ENCODE measurements at places on chromosomes 3 and 15.

DNA sequence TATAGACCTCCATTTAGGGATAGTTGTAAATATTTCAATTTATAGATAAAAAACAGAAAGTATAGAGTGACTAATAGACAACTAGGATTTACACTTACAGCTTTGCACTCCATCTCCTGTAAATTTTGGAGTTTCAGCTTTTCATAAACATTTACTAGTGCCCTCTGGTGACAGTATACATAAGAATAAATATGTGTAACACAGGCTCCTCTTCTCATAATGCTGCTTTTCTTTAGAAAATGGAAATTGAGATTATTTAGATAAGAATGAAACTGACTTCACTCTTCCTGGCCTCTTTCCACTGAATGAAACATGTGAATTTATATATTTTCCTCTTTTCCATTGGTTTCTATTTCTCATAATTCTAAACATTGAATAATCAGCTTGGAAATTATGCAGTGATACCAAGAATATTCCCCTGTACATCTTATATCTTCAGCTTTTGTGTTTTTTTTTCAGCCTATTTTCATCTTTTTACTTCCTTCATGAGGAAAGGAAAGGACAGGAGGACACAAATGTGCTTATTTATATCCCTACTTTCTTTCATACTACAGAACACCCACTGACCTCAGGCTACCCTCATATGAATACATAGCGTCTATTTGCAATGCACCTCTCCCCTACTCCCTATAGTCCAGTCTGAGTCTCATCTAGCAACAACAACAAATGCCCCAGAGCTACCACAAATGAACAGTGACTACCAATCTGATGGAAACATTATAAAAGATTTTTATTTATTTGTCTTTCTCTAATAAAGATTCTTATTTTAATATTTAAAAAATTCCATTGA, 103.1 kb upstream of the CCDC39 start:
- no peak for DNase-seq

DNA sequence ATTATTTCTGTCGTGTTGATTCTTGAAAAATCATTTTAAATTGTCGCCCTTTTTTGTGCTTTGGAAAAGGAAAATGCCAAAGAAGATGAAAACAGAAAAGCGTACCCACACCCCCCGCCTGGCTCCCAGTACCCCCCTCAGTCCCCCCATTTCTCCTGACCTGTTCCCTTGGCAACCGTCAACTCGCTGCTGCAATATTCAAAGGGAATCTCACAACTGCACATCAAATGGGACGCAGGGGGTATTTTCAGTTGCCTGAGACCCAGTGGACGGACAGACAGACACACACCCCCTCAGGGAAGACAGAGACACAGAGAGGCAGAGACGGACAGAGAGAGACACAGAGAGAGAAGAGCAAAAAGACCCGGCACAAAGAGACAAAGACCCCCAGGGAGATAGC, 83.5 kb upstream of the PRR20G start:
- no peak for DNase-seq

DNA sequence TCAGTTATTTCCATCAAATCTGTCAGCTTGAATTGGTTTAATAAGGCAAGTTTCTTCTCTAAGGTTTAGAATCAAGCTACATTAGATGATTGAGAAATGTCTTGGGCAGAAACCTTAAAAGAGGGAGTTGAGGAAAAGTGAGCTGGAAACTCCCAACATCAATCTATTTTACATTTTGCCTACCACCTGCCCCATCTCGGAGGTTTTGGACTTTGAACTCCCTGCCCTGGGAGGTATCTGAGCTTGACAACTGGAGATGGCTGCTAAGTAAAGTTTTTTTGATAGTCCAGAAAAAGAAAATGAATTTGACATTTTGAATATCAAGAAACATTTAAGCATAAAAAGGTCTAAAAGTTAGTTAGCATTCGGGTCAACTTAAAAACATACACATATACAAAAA, 234.2 kb downstream of the NFKBIZ start:
- DNase-seq: no peak

DNA sequence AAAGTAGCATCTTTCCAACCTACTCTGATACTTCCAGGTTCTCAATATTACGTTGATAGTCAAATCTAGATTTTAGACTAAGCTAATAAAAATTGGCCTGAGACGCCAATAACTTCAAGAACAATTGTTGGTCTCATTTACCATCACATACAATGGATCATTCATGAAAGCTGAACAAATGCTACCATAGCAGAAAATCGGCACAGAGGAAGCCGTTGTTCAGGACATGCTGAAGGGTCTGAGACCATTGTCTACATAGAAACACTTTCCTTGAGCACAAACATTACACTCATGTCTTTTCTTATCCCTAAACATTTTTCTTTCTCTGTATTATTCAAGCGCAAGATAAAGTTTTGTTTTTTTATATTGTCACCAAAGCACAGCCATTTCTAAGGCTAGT, 37.2 kb upstream of the FHIT start:
- DNase-seq: no peak

DNA sequence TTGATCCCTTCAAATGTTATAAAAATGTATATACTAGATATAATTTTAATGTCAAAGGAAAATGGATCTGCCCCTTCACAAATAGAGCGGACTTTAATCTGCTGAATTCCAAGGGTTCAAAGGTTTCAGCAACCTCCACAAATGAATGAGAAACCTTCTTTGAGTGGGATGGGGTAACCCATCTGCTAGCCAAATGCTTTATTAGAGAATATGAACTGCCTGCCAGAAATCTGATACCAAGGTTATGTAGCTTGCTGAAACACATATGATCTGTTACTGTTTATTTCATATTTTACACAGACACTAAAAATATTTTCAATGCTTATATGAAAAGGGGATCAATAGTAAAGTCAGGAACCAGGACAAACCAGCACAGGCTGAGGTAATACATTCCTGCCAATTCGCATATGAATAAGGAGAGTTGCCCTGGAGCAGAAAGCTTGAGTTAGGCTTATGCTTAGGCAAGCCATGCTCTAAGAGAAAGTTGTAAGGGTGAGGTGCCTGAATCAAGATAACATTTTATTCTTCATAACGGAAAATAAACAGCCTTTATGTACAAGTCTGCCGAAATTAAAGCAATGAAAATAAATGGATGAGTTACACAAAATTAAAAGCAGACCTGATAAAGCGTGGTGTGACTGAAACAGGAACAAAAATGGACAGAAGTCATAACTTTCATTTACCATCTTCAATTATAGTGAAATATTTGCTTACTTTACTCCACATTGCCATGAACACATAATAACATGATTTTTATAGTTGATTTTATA, 26.5 kb downstream of the PLOD2 start:
- DNase-seq: no peak

DNA sequence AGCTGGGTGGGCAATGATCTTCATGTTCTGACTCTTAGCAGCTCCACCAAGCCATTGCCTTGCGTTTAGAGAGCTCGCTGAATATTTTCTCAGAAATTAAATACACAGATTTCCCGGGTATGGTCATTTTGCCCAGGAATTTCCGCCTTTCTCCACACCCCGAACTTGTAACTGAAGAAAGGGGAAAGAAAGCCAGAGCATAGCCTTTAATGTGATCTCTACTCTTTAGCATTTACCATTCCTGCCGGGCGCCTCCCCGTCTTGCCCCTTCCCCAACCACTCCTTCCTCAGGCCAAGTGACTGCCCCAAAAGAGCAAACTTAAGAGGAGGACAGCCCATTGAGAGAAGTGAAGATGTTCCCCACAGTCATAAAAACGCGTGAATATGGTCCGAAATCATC, 53.1 kb downstream of the LMCD1 start:
- DNase-seq: no peak

GRCh38 chr15:82140886-82141285, 95.1 kb upstream of the MEX3B start:
- no peak for DNase-seq

- DNase-seq: no peak
These were observed 991 bp upstream of the HIGD1A start for GRCh38 chr3:42805141-42805821.

GRCh38 chr15:64099379-64099778, 3.6 kb downstream of the SNX1 start:
- no peak for DNase-seq

DNA sequence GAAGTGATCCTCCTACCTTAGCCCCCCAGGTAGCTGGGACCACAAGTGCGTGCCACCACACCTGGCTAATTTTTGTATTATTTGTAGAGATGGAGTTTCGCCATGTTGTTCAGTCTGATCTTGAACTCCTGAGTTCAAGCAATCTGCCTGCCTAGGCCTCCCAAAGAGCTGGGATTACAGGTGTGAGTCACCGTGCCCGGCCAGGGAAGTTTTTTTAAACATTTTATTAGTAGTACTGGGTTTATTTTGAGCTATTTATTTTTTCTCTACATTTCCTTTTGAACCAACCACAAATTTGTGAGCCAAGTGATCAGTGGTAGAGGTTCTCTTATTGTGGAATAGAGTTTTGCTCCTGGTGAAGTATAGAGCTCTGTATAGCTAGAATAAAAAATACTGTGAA, 33.7 kb downstream of the ARMC8 start:
- DNase-seq: no peak

- no peak for DNase-seq
These were observed 161.3 kb downstream of the ABHD5 start for GRCh38 chr3:43852066-43852465.

GRCh38 chr3:63654211-63654610, 1.7 kb downstream of the SNTN start:
- no peak for DNase-seq

DNA sequence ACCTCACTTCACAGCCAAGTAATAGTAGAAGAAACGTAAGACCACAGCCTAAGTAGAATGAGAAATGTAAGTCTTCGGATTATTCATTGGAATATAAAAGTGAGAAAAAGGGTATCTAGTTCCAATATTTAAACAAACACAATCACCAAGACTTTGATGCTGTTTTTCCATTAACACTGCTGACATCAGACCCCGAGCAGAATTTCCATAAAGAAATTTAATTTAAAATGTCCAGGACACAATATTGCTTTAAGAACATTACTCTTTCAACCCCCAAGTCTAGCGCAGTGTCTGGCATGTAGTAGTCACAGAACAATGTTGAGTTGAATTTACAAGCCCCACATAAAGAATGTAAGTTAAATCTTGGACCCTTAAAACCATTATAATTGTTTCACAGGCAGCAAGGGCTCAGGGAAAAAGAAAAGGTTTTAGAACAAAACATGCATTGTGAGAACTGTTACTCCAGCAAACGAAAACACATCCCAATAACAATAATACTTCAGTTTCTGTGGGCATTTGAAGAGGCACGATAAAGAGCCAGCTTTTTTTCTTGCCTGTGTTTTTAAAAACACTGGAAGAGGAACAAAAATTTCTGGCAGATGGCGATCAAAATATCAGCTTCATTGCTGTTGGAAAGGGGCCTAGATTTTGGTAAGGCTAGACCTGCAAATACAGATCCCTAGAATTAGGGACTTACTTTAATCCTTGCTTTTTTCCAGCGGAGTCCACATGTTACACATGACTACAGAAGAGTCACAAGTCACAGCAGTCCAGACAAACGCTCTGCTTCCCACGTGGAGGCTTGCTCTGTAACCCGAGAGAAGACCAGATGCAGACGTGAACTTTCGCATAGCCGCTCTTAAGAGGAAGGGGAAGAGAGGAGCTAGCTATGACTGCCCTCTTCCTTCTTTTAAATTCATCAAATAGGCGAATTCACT, 77.9 kb upstream of the IGSF10 start:
- DNase-seq: no peak

DNA sequence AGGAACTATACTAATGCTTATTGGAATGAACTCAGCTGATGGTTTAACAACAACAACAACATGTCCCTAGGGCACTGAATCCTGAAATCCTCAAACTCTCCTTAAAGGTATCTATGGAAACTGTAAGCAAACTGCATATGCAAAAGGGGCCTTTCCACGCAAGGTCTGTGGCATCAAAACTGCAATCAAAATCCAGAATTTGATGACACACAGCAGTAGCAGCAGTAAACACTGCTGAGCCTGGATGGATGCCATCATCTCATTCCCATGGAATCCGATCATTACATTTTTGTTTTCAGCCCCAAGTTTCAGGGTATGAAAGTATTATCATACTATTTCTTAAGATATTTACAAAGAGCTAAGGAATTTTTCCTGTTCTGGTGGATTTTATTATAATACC, 399.7 kb downstream of the VPS13C start:
- no peak for DNase-seq

GRCh38 chr3:121531269-121531668, 14.5 kb downstream of the POLQ start:
- no peak for DNase-seq

DNA sequence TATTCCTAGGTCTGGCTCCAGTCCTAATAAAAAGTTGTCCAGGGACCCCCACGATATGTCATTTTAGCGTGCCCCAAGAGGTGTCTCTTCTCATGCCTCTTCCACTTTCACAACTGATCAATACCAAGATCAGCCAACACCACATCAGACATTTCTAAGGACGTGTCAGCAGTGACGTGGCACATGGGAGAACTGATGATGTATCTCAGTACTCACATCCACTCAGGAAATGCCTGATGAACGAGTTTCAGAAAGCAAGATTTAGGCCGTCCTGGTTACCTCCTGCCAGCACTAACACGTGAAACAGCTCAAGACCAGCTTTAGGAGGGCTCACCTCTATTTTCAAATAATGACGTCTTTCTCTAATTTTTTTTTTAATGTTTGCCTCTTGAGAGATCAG, 19.6 kb downstream of the VGLL4 start:
- DNase-seq: peak; percentile 64

DNA sequence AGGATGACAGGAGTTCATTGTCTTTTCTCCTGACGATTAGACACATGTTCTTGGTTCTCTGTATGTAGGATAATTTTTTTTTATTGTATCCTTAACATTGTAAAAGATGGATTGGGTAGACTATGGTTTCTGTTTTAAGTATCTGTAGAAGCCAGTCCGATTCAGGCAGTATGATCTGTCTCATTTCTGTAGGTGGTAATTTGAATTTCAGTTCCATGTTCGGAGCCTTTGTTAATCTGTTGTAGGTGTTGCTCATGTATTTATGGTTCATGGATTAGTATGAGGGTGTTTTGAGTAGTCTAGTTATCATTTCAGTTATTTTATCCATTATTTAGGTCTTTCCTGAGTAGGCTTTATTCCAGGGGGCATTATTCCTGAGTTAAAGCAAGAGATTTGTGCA, 32.4 kb upstream of the MME start:
- DNase-seq: no peak

GRCh38 chr3:50170689-50171088, 15.6 kb downstream of the SEMA3F start:
- DNase-seq: no peak

DNA sequence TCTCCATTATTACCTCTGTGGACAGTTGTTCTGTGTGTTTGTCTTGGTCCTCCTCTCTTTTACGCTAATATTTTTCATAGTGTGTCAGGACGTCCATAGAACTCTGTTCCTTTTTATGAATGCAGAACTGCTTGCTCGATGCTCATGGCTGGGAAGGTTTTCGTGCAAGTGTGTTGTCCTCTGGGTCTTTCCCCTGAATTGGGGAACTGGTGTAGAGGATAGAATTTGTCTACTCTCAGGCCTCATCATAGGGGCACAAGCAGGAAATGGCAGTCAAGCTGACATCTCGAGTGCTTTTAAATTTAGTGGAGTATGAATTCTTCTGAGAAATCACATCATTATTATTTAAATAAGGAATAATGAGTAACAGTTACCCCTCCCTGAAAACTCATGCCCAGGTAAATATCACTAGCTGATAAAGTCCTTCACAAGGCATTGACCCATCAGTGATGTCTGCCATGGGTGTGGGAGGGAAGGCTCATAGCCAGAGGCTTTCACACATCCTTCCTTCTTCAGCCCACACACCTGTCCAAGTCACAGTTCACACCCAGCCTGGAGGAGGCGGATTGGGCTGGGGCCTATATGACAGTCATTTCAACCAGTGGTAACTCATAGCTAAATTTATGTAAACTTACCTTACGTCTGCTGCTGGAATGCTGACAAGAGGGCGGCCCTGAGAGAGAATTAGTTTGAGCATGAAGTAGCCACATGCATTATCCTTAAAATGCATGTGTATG, 226.1 kb downstream of the PLCL2 start:
- DNase-seq: no peak

Data from activated CD4-positive, alpha-beta T cell treated with anti-CD3 and anti-CD28 coated beads for 4 hours (primary cell).